ENCODE measurements at places on chromosomes 6 and 20.

DNA sequence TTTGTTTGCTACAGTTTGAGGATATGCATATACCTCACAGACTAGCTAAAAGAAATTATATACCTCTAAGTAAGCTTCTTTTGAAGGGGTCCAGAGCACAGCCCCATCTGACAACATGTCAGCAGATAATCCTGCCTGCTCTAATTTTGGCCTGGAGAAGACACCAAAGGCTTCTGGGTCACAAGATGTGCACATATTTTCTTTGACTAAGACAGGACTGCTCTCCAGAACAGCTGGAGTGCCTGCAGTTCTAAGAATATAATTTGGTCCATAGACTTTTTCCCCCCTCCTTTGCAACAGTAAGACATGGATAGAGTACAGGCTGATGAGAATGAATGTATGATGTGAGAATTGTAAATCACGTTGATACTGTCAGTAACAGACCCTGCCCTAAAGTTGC, 107.9 kb upstream of the KCNK16 start:
- DNase-seq = no peak

DNA sequence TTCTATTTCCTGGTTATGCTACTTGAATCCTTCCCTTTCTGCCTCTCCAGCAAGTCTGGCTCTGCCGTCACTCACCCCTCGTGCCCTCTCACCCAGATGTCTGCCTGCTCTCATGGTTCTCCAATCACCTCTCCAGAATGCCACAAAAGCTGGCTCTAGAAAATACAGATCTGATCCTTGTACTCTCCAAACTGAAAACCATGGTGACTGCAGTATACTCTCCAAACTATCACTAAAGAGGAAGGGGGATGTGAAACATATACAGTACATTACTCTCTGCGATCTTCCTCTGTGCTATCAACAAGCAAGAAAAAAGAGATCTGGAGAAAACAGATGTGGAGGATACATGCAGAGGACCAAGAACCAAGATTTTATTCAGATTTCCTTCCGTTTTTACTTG, 91.1 kb downstream of the ATXN1 start:
- DNase-seq = no peak

DNA sequence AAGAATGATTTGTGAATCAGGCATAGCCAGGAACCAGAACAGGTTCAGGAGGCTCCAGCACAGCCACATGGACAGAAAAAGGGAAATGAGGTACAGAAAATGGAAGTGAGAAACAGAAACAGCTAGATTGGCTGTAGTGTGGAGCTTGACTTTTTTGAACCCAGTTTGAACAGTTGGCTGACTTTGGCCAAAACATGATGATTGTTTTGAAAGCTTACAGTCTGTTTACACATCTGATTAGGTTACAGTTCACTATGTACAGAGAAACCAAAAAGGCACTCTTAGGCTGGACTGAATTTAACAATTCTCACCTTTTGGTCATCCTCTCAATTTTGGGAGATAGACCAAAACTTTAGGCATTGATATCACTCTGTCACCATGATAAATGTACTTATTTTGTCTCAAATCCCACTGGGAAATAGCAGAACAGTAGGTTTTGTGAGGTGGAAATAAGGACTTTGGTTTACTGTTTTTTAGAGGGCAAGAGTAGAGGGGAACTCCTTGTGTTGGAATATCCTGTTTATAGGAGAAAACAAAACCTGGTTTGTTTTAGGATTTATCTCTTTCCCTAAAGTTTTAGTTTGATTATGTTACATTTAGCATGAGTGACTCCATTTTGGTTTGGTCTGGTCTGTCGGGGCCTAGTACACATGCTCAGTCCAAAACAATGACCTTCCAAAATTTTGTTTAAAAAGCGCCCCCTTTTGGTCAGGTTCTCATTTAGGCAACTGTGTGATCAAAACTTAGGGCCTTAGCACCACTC, 123.1 kb downstream of the OLIG3 start:
- no peak for DNase-seq

DNA sequence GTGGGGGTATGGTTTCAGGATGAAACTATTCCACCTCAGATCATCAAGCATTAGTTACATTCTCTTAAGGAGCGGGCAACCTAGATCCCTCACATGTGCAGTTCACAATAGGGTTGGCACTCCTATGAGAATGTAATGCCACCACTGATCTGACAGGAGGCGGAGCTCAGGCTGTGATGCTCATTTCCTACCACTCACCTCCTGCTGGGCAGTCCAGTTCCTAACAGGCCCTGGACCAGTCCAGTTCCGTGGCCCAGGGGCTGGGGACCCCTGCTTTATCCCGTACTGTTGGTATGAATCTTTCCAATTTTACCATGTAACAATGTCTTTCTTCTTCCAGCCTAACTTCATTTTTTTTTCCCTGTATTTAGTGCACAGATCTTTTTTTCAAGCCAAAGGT, 94.9 kb downstream of the OGFRL1 start:
- no peak for DNase-seq

Data from stimulated activated CD8-positive, alpha-beta memory T cell treated with anti-CD3 and anti-CD28 coated beads, Interleukin-4, amount 100 ng/mL, for 4 hours (primary cell).